ENCODE measurements at places on chromosomes 6 and 20.

DNA sequence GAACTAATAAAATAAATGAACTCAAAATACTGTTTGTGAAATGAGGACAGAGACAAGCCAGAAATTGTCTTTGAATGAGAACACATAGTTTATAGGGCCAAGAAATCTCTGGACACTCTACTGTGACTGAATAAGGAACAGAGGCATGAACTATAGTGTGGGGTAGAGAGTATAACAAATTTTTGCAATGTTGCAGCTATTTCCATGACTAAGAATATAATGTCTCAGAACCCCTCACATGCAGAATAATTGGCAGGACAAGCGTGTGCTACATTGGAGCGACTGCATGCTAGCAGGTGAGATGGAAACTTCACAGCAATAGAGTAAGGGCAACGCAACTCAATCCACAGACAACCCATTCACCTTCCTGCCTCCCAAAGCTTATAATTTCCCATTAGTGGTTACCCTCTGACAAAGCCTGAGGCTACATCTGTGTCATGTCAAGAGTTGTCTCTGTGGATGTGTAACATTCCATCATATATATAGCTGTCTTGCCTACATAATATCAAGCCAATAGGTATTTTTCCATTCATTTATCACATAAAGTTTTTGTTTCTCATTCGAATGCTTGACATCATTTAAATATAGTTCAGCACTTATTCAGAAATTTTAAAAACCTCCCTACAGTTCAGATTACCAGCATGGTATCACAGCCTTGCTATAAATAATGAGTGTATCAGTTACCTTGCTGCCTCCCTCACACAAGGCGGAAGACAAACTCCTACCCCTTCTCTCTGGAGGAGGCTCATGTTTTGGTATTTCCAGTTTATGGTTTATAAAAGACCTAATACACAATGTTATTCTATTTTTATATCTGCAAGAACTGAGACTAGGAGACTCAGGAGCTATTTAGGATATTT is 47.9 kb upstream of the ECHDC1 start:
- no peak for DNase-seq

DNA sequence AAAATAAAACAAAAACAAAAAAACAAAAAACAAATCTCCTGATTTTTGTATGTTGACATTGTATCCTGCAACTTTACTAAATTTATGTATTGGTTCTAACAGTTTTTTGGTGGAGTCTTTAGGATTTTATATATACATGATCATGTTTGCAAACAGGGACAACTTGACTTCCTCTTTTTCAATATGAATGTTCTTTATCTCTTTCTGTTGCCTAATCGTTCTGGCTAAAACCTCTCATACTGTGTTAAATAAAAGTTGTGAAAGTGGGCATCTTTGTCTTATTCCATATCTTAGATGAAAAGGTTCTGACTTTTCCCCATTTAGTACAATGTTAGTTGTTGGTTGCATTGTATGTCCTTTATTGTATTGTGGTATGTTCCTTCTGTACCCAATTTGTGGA is 261.7 kb upstream of the NOX3 start:
- DNase-seq = no peak

DNA sequence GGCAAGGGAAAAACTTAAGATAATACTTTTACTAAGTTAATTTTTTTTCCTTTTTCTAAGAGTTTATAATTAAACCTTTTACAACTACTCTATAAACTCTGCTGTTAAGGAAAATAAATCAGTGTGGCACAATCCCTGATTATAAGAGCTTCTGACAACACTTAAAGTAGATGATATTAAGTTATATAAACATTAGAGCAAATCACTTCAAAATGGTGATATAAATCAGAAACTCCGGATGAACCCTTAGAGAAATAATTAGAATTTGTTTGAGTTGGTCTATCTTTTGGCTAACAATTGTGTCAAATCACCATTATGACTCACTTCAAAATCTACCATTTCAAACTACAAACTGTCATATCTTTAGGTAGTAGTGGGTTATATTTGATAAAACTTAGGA is 104.9 kb downstream of the ARHGAP18 start:
- DNase-seq = no peak

GRCh38 chr6:105997482-105997881 is 88.7 kb upstream of the PRDM1 start:
- DNase-seq = no peak

GRCh38 chr6:110434961-110435602 is 19.7 kb upstream of the DDO start:
- DNase-seq = no peak

DNA sequence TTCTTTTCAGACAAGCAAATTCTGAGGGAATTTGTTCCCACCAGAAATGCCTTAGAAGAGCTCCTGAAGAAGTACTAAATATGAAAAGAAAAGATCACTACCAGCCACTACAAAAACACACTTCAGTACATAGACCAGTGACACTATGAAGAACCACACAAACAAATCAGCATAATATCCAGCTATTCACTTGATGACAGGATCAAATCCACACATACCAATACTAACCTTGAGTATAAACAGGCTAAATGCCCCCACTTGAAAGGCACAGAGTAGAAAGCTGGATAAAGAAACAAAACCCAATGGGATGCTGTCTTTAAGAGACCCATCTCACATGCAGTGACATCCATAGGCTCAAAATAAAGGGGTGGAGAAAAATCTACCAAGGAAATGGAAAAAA is 43.3 kb downstream of the CENPW start:
- no peak for DNase-seq

DNA sequence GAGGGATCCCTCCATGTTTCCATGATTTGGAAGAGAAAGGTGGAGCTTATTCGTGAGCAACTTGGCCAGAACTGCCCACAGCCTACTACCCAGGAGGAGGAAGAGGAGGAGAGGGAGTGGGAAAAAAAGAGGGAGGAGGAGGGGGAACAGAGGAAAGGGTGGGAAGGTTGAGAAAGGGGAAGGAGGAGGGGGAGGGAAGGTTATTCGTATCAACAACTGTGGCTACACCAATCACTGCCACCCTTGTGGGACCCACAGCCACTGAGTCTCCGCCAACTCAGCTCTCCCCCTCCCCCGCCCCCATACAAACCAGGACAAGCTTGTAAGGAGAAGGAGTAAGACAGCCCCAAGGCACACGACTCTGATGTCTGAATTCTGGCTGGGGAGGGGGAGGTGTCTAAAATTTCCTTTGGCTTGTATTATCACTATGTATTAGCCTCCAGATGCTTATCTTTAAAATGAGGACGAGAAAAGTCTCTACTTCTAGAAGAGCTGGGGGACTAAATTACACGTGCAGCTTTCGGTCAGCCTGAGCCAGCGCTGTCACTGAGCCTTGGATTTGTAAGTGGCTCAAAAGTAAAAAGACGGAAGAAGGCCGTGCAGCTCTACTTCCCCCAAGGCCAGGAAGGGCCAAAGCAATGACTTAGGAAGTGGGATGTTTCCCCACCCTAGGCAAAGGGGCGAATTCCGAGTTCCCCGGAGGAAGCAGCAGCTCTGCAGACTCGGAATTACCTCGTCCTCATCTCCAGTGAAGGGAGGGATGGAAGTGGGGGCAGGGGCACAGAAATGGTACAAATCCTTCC is 1.0 kb downstream of the FKBP1A start:
- DNase-seq = no peak

DNA sequence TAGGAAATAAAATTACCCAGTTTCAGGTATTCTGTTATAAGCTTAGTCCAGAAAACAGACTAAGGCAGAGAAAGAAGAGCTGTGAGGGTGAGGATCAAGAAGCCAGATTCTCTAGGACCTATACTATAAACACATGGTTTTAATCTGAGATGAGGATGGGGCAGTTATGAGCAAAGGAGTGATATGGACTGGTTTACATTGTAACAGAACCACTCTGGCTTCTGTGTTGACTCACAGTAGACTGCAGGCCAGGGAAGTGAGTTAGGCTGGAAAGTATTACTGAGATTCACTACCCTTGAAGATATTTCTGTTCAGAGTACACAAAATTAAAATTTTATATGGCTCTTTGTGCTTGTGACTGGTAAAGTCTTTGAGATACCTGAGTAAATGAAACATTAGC is 3.2 kb upstream of the RWDD1 start:
- DNase-seq = no peak

GRCh38 chr20:20365480-20366161 is 2.3 kb upstream of the INSM1 start:
- no peak for DNase-seq

DNA sequence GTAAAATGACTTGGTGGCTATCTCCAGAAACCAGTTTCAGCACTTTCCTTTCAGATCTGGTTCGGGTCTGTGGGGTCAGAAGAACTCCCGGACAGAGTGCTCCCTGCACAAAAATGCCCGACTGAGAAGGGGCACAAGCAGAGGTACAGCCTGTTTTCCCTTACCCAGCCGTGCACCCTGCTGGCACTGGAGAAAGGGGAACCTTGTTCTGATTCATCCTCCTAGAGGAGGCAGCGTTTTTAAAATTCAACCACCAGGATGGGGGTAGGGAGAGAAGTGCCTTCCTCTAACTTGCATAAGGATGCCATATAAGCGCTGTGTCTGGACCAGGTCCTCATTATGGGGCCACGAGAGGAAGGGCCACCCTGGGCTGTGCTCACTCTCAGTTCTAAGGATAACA is 17.6 kb downstream of the RIMS4 start:
- no peak for DNase-seq

DNA sequence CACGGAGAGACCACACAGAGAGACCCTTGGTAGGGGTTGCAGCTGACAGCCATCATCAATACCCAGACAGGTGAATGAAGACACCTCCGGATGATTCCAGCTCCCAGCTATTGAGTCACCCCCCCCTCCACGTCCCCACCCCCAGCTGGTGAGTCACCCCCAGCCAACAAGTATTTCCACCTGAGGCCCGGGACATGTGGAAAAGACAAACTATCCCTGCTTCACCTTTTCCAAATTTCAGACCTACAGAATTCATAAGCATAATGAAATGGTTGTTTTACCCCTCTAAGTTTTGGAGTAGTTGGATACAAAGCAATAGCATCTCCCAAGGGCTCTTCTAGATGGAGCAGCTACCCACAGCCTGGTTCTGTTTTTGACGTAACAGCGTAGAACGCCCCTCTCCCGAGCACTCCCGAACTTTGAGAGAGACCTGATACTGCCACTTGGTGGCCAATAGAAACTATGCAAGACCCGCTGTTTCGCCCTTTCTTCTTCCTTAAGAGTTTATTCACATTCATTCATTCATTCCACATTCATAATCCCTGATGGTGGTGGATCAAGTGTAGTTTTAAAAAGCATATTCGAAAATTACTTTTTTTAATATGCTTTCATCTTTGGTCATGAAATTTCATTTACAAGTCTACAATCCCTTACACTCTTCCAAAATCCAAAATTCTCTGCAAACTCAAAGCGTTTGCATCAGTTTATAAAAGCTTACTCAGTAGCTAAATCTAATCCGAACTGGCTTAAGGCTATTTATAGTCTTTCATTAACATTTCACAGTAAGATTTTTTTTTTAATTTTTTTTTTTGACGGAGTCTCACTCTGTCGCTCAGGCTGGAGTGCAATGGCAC is 15.1 kb upstream of the PPP1R16B start:
- DNase-seq = no peak

Data from stimulated activated CD8-positive, alpha-beta memory T cell treated with anti-CD3 and anti-CD28 coated beads, Interleukin-15, amount 100 ng/mL, for 4 hours (primary cell).